ENCODE measurements at places on chromosomes 13 and 19. TPM values are rescaled to one million over a fixed set of nuclear protein-coding genes. Genes with fewer than 3 reads are reported as not detected.

DNA sequence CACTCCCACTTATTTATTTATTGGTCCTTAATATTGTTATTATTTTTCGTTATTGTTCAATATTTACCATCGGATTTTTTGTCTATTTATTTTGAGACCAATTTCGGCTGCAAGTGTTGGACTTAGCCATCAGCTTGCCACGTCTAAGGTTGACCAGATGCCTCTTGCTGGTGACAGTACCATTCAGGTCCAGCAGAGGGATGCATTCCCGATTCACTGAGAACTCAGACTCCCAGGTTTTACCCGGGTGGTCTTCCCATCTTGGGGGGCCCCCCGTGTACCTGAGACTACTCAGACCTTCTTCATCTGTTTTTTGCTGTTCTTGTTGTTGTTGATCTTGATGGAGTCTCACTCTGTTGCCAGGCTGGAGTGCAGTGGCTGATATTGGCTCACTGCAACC is 1435.2 kb downstream of the UQCRFS1 start:
- DNase-seq, result no peak

DNA sequence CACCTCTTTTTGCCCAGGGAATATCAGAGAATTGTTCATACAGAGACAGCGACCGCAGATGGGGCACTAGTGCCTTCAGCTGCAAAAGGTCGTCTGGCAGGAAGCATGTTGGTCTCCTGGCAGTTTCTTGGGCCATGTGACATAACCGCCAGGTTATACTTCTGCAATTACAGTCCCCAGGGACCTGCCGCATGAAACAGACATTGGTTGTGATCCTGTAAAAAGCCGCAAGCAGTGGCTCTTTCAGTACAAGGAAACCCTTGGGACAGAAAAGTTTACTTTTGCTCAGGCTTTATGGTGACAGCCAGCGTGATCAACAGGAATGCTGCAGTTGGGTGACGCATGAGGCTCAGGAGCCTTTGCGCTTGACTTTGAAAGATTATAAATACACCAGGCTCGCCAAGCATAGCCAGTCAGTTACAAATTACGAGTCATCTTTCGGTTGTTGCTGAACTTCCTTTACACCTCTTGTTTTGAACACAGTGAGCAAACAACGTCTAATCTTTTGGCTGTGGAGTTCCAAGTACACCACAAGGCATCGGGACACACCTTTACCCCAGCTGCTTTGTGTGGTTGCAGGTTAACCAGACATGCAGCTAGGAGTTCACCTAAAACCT is 50.5 kb upstream of the UBE2L5 start:
- DNase-seq, result peak; percentile 35

DNA sequence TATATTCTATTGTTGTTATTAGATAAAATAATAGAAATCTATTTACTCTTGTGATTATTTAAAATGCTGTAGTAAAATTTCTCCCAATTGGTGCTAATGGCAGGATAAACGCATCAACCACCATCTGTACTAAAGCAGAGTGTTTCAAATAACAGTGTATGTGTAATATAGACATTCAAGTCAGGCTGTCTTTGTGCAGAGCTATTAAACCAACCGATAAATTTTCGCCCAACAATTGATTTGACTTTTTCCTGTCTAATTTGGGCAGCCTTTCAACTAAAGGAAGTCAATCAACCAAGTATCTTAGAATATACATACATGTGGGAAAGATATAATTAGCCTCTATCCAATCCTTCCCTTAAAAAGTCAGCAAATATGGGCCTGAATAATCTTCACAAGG is 5.8 kb downstream of the AMER2 start:
- no peak for DNase-seq

- DNase-seq, result no peak
Observed at GRCh38 chr19:46142294-46142693, 5.7 kb upstream of the IGFL2 start.

The KLK3 gene
- not detected for polyA plus RNA-seq

The LILRA6 gene
- not detected for polyA plus RNA-seq

Measured in HepG2 (cell line).